ENCODE measurements at places on chromosomes 2 and 18.

DNA sequence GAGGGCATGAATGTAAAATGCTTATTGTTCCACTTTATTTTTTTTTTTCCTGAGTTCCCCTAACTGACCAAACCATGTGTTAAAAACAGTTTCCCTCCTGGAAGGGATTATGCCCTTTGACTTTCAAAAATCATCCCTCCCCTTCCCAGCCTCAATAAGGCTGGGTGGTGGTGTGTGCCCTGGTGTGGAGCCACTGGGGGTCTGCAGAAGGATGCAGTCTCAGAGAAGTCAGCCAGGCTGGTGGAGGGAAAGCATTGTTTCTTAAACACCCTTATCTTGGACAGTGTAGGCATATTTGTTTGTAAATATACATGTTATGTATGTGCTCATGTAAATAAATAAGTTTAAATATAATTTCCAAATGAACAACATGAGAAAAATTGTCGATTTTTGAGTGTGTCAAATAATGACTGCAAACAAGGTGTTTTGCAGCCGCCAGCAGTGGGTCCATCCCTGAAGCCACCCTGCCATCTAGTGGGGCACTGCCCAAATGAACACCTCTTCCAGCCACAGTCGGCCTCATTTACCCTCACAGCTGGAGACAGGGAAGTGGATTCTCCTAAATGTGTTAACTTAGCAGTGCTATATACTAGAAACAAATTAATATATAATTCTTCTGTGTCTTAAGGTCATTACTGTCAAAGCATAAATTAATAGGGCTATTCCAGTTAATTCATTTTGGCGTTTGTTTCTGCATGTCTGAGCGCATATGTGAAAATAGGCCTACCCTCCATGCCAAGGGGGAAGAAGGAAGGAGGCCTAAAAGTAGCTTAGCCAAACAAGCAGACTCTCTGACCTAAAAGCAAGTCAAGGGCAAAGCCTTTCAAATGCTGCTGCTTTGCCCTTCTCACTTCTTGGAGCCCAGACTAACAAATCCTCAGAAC lies 209.6 kb upstream of the PIK3C3 start:
- no peak for DNase-seq

GRCh38 chr2:233853883-233854240 lies 473 bp downstream of the HJURP start:
- no peak for DNase-seq

DNA sequence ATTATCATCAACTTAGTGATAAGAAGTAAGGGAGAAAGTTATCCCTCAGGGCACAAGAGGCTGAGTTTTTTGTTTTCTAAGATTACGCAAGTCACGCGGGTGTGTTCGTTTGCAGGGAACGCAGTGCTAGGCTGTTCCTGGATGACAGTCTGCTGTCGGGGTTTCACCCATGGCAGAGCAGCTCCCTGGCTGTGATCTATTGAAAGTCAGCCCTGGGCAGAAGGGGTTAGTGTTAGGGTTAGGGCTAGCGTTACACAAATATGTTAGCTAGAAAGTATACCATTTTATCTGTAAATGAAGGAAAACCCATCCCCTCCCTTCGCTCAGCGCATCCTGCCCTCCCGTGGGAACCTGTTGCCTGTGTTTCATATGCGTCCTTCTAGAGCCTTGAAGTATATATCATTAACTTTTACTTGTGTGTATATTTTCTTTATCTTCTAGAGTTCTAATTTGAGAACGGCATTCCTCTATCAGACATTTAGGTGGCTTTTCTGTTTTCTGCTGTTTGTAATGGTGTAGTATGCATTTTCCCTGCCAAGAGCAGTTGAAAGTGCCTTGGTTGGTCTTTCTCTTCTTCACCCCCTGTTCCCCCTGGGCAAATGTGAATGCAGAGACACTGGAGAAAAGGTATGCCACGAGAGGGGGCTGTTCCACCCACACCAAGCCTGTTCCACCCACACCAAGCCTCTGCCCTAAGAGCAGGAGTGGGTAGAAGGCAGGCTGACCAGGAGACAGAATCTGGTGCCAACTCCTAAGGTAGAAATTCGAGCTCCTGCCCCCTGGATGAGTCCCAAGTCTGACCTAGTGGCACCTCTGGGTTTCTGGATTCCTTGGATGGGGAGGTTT lies 47.0 kb downstream of the ARMC9 start:
- no peak for DNase-seq

- DNase-seq: no peak
Observed at GRCh38 chr2:133658020-133658903, 90.0 kb upstream of the NCKAP5 start.

GRCh38 chr2:241617431-241618154 lies 19.4 kb downstream of the THAP4 start:
- peak; percentile 55 for DNase-seq

DNA sequence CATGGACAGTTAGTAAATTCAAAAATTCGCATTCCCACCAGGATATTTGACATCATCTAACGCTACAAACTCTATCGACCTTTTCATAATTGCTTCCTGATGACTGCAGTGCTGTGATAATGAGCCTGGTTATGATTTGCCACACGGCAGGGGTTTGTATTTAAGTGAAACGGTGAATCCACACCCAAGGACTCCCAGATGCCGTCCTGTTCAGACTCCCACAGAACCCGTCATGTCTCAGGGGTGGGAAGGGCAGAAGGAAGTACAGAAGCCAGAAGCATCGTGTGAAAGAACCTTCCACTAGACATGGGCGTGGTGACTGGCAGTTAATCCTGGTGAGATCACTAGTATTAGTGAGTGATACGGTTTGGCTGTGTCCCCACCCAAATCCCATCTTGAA lies 91.2 kb upstream of the TMEM18 start:
- DNase-seq: no peak

Measured in naive thymus-derived CD4-positive, alpha-beta T cell (primary cell).